Activated T-cell treated with anti-CD3 and anti-CD28 coated beads, Interleukin-2, amount 50 U/mL, for 24 hours (primary cell): ENCODE measurements at places on chromosomes 3 and 15.
A peak's percentile ranks its signal among the peaks of the same experiment; 100 is the strongest.

DNA sequence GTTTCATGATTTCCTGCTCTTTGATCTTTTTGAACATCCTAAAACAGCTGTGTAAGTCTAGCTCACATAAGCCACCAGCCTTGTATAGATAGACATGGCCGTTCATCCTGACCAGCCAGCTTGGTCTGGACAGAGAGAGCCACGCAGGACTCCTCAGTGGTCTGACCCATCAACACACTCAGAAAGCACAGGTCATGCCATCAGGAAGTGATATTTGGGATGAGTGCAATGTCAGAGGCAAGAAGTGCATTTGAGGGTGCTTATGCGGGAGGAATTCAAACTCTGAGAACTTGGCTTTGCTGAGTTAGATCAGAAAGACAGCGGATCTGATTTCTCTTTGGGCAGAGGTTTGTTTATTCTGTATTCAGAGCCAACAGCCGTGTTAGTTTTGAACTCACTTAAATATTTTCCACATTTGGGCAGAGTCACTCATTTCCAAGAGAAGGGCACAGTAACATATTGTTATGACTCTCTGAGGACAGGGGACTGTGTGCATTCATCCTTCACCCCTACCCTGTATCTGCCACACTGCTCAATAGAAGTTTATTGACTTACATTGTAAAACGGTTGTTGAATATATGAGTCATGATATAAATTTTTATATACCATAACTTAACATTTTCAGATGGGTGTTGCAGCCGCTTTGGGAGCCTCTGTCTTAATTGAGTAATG lies 225.3 kb upstream of the LYSMD4 start:
- DNase-seq = no peak
- no peaks in the 10 kb centered on the region for H3K36me3 ChIP-seq
- peaks cover 32% of the 10 kb centered on the region for H3K27me3 ChIP-seq
- H3K27ac ChIP-seq = no peak overlapping the region
- no peak overlapping the region for H3K4me3 ChIP-seq
- peaks cover 11% of the 10 kb centered on the region for H3K4me1 ChIP-seq

GRCh38 chr15:31801152-31801551 lies 229.2 kb upstream of the CHRNA7 start:
- H3K4me3 ChIP-seq = no peak overlapping the region
- H3K36me3 ChIP-seq = no peaks in the 10 kb centered on the region
- H3K27me3 ChIP-seq = peaks cover 7% of the 10 kb centered on the region

DNA sequence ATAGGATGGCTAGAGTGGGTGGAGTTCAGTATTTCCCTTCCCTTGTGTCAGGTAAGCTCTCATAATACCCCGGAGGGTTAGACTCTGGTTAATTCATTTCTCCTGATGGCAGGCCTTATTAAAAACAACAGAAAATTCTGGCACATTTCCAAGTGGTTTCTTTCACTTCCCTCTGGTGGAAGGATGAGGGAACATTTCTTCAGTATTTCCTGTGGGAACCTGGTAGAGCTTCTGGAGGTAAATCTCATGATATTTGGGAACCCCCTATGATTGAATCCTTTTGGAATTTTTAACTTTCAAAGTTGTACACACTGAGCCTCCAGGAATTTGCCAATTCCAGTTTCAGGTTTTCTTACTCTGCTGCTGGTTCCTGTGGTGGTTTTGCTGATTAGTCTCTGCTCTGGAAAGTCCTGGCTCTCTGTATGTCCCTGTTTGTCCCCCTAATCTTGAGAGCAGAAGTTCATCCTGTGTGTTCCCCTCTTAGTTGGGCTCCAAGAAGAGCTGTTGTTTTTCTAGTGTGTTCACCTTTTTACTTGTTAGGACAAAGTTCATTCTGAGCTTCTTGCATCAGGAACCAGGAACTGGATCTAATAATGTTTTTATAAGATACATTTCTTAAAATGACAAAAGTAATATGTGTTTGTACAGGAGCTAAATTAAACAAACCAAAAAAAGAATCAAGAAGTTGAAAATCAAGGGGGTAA lies 12.1 kb downstream of the CHRNA7 start:
- H3K27me3 ChIP-seq = peaks cover 24% of the 10 kb centered on the region
- no peak overlapping the region for H3K27ac ChIP-seq
- H3K4me3 ChIP-seq = no peak overlapping the region
- DNase-seq = no peak
- H3K4me1 ChIP-seq = no peaks in the 10 kb centered on the region
- H3K36me3 ChIP-seq = no peaks in the 10 kb centered on the region

- no peak overlapping the region for H3K27ac ChIP-seq
- DNase-seq = no peak
- H3K4me3 ChIP-seq = no peak overlapping the region
- no peaks in the 10 kb centered on the region for H3K27me3 ChIP-seq
- no peaks in the 10 kb centered on the region for H3K36me3 ChIP-seq
- peaks cover 52% of the 10 kb centered on the region for H3K4me1 ChIP-seq
Observed at GRCh38 chr3:102083473-102083872, 234.2 kb downstream of the NFKBIZ start.

- peaks cover 42% of the 10 kb centered on the region for H3K27me3 ChIP-seq
- H3K36me3 ChIP-seq = peaks cover 7% of the 10 kb centered on the region
- peak; percentile 72 for DNase-seq
- H3K27ac ChIP-seq = no peak within 1 kb of the TSS
- H3K4me3 ChIP-seq = peak within 1 kb of the TSS; percentile 64
Observed at GRCh38 chr15:40282869-40283614, at the start of gene ANKRD63. Gene ANKRD63 (minus strand): TSS chr15:40283064. CDS start chr15:40282586, 478 bp downstream.

GRCh38 chr3:170477395-170477794 lies 58.7 kb downstream of the CLDN11 start:
- H3K4me3 ChIP-seq = no peak overlapping the region
- no peaks in the 10 kb centered on the region for H3K36me3 ChIP-seq
- H3K4me1 ChIP-seq = peaks cover 1% of the 10 kb centered on the region
- no peak overlapping the region for H3K27ac ChIP-seq
- peaks cover 39% of the 10 kb centered on the region for H3K27me3 ChIP-seq
- DNase-seq = no peak

DNA sequence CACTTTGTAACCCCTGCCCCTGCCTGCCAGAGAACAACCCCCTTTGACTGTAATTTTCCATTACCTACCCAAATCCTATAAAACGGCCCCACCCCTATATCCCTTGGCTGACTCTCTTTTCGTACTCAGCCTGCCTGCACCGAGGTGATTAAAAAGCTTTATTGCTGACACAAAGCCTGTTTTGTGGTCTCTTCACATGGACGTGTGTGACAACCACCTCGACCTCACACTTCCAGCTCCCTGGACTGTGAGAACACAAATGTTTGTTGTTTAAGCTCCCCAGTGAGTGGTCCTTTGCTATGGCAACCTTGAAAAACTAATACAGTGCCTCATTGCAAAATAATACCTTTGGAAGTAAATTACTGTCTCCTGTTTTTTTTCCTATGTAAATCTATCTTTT lies 299.2 kb upstream of the POU1F1 start:
- H3K4me1 ChIP-seq = no peaks in the 10 kb centered on the region
- H3K4me3 ChIP-seq = no peak overlapping the region
- no peaks in the 10 kb centered on the region for H3K36me3 ChIP-seq
- DNase-seq = no peak
- H3K27ac ChIP-seq = no peak overlapping the region
- no peaks in the 10 kb centered on the region for H3K27me3 ChIP-seq

DNA sequence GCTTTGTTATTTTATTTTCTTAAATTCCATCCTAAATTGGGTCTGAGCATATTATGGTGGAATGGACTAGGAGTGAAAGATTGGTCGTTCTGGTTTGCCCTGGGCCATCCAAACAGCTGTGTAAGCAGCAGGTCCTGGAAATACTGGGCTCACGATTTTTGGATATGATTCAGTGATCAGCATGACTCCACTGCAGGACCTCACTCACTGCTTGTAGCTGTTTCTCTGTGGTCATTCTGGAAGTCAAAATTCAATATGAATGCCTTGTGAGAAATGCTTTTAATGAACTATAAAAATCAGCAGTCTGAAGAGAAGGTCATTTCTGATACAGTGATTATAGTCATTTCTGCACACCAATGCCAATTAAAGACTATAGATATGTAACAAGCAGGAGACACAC lies 185.0 kb downstream of the RBMS3 start:
- no peak overlapping the region for H3K4me3 ChIP-seq
- no peaks in the 10 kb centered on the region for H3K4me1 ChIP-seq
- H3K36me3 ChIP-seq = no peaks in the 10 kb centered on the region
- H3K27me3 ChIP-seq = no peaks in the 10 kb centered on the region
- H3K27ac ChIP-seq = no peak overlapping the region
- DNase-seq = no peak

GRCh38 chr15:55360256-55360655 lies 41.2 kb downstream of the PIGB start:
- peaks cover 61% of the 10 kb centered on the region for H3K36me3 ChIP-seq
- H3K4me3 ChIP-seq = no peak overlapping the region
- peak overlapping the region; percentile 15 for H3K27ac ChIP-seq

GRCh38 chr3:61956236-61956635 lies 394.9 kb downstream of the PTPRG start:
- no peak overlapping the region for H3K4me3 ChIP-seq
- no peak overlapping the region for H3K27ac ChIP-seq
- no peaks in the 10 kb centered on the region for H3K4me1 ChIP-seq
- no peak for DNase-seq

- peak overlapping the region; percentile 93 for H3K27ac ChIP-seq
- H3K36me3 ChIP-seq = peaks cover 89% of the 10 kb centered on the region
- no peak overlapping the region for H3K4me3 ChIP-seq
- peaks cover 71% of the 10 kb centered on the region for H3K4me1 ChIP-seq
- H3K27me3 ChIP-seq = no peaks in the 10 kb centered on the region
Observed at GRCh38 chr15:67172172-67172571, 82.3 kb downstream of the AAGAB start.

- no peak for DNase-seq
- no peak overlapping the region for H3K27ac ChIP-seq
- H3K36me3 ChIP-seq = peaks cover 25% of the 10 kb centered on the region
- no peaks in the 10 kb centered on the region for H3K27me3 ChIP-seq
- peaks cover 5% of the 10 kb centered on the region for H3K4me1 ChIP-seq
Observed at GRCh38 chr3:114639171-114639570, 345.3 kb downstream of the TIGIT start.

GRCh38 chr15:41772720-41773331 lies 1.5 kb upstream of the MAPKBP1 start:
- DNase-seq = peak; percentile 41
- peaks cover 24% of the 10 kb centered on the region for H3K36me3 ChIP-seq
- H3K27ac ChIP-seq = peak overlapping the region; percentile 96
- H3K4me3 ChIP-seq = no peak overlapping the region
- H3K4me1 ChIP-seq = peaks cover 48% of the 10 kb centered on the region
